ENCODE measurements at places on chromosomes 5 and 9. TPM values are rescaled to one million over a fixed set of nuclear protein-coding genes. Genes with fewer than 3 reads are reported as not detected.

The IFNB1 gene
- not detected for total RNA-seq

The TAF11L5 gene
- total RNA-seq = not detected

DNA sequence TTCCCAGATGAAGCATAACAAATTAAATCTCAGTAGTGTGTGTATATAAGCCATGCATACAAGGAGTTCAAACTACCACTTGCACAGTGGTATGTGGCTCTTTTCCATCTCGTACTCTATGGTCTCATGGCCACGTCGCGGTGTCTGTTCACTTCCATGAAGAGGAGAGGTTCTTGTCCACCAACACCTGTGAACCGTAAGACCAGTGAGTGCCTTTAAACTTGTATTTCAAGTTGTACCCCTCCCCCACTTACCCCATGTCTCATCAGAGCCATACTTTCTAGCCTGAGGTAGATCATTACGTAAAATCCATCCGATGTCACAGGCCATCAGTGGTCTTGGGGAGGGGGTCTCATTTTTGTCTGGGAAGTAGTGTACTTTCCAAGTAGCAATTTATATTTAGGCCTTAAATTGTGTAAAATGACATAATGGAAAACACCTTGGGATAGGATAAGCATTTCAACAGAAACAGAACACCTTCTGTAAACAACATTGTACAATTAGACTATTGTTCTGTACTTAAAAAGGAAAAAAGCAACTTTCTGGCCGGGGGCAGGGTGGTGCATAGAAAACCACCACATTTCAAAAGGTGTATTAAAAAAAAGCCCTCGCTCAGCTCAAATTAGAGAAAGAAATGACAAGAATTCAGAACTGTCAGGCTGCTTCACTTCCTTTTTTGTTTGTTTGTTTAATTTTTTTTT lies 163.0 kb downstream of the SMARCA2 start:
- no peaks in the 10 kb centered on the region for H3K27me3 ChIP-seq
- no peaks in the 10 kb centered on the region for H3K4me1 ChIP-seq
- no peaks in the 10 kb centered on the region for H3K36me3 ChIP-seq
- H3K4me3 ChIP-seq = no peak overlapping the region
- no peak for DNase-seq
- H3K27ac ChIP-seq = no peak overlapping the region

- no peaks in the 10 kb centered on the region for H3K27me3 ChIP-seq
- H3K4me1 ChIP-seq = no peaks in the 10 kb centered on the region
- DNase-seq = no peak
- no peak overlapping the region for H3K27ac ChIP-seq
- H3K4me3 ChIP-seq = no peak overlapping the region
Observed at GRCh38 chr9:38120961-38121360, 51.9 kb upstream of the SHB start.

DNA sequence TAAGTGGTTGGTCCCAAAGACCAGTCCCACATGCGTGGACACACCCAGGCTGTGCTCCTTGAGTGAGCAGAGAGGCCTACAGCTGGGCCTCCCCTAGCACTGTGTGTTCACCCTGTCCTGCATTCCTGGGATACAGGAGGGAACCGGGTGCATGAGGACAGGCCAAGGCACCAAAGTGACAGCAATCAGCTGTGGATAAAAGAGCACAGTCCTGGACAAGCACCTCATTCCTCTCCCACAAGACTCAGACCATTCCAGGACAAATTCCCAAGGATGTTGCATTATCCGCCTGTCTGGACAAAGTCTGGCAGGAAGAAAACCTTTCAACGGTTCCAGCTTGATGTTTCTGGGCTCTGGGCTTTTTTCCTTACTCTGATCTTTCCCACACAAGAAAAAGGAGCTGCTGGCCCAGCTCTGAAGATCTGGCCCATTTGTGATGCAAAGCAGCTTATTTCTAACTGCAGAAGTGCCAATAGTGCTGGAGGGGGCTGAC lies 273.2 kb downstream of the ENC1 start:
- DNase-seq = no peak
- H3K4me1 ChIP-seq = no peaks in the 10 kb centered on the region
- no peak overlapping the region for H3K4me3 ChIP-seq
- no peaks in the 10 kb centered on the region for H3K36me3 ChIP-seq
- no peaks in the 10 kb centered on the region for H3K27me3 ChIP-seq

- no peak overlapping the region for H3K4me3 ChIP-seq
- H3K36me3 ChIP-seq = no peaks in the 10 kb centered on the region
- H3K27me3 ChIP-seq = no peaks in the 10 kb centered on the region
- no peaks in the 10 kb centered on the region for H3K4me1 ChIP-seq
- H3K27ac ChIP-seq = no peak overlapping the region
Observed at GRCh38 chr9:37338218-37338617, 84.3 kb upstream of the GRHPR start.

DNA sequence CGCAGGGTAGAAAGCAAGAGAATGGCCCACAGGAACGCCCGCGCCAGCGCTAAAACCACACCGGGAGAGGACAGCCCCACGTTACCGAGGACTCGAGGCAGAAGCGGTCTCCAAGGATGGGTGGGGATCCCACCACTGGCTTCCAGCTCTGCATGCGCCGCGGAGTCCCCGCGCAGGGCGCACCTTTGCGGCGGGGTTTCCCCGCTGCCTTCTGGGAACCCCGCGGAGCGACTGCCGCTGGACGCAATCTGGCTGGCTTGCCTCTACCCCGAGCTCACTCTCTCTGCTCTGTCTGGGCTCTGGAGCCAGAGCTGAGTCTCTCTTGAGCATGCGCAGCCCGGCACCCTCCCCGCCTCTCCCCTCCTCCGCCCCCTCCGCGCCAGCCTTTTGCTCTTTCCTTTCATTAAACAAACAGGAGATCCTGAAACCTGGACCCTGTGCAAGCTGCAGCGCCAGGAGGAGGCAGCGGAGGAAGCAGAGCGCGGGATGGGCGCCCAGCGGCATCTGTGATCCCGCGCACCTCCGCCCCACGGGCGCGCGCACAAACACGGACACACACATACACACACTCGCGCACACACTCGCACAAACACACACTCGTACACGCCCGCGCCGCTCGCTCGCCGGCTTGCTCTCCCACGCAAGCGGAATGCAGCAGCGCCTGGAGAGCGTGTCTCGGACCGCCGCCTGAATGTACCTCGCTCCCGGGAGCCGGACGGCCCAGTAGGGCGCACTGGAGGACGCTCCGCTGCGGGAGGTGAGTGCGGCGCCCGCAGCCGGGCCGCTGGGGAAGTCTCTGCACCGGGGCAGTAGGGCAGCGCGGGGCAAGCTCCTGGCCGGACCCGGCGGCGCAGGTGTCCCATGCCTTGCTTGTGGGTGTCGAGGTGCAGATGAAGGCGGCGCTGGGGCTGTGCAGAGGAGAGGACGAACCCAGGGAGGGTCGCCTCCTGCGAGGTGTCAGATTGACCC lies at the start of gene PLPPR1:
Gene PLPPR1 (plus strand): TSS at position 382 of the 969 bp plus-strand sequence.
- DNase-seq = peak; percentile 15
- H3K4me3 ChIP-seq = peak within 1 kb of the TSS; percentile 23
- H3K27ac ChIP-seq = no peak within 1 kb of the TSS
- peaks cover 8% of the 10 kb centered on the region for H3K4me1 ChIP-seq
- H3K36me3 ChIP-seq = no peaks in the 10 kb centered on the region

DNA sequence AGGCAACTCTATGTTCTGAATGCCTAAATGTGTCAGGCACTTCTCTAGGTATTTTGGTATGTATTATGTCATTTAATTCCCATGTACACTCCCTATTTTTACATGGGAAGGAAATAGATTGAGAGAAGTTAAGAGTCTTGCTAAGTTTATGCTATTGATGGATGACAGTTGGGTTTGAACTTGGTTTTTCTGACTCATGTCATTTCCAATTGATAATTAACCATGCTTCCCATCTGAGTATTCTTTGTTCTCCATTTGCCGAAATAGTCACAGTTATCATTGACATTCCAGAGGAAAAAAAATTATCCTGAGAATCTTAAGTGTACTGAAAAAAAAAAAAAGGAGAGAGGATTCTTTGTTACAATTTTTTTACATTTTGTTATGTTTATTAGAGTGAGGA lies 23.1 kb upstream of the DMRTA1 start:
- H3K4me3 ChIP-seq = no peak overlapping the region
- no peak for DNase-seq
- H3K27me3 ChIP-seq = no peaks in the 10 kb centered on the region
- H3K36me3 ChIP-seq = no peaks in the 10 kb centered on the region
- H3K4me1 ChIP-seq = no peaks in the 10 kb centered on the region
- no peak overlapping the region for H3K27ac ChIP-seq

All from ovary (tissue), 10 donors.